ENCODE measurements at places on chromosomes 16 and 17.

GRCh38 chr17:21378553-21378952, 2.4 kb downstream of the KCNJ12 start:
- DNase-seq = no peak

- no peak for DNase-seq
Observed at GRCh38 chr17:51257150-51258081, 2.4 kb downstream of the MBTD1 start.

DNA sequence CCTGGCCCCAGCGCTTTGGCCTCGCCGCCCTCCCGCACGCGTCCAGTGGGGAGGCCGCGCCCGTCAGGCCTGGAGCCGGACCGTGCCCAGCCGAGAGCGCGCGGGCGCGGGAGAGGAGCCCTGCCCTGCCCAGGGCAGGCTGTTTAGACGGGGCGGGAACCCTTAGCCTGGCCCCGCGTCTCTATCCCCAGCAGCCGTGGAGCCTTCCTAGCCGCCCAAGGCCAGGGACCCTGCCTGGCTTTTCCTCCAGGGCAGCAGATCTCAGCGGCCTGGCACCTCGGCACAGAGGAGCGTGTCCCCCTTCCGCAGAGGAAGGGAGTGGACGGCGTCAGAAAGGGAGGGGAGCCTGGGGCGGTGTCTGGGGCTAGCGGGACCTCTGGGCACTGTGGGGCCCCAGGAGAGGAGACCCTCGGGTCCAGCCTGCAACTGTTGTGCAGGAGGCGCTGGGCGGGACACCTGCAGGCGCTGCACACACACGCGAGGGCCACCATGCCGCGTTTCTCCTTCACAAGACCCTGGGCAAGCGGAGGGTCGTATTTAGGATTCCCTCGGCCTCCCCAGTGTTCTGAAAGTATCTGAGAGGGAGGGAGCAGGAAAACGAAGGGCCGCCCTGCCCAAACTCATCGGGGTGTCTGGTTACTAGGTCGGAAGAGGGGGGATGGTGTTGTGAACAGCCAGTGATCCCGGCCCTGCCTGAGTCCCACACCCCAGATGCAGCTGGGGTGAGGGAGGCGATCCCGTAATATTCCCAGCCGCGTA, 2.3 kb upstream of the NPTX1 start:
- no peak for DNase-seq

GRCh38 chr17:1087381-1088241, 90.7 kb downstream of the TIMM22 start:
- peak; percentile 68 for DNase-seq

- no peak for DNase-seq
Observed at GRCh38 chr16:89143201-89143741, 28.3 kb upstream of the CDH15 start.

- DNase-seq = no peak
Observed at GRCh38 chr16:68921637-68922036, 78.3 kb downstream of the TANGO6 start.

DNA sequence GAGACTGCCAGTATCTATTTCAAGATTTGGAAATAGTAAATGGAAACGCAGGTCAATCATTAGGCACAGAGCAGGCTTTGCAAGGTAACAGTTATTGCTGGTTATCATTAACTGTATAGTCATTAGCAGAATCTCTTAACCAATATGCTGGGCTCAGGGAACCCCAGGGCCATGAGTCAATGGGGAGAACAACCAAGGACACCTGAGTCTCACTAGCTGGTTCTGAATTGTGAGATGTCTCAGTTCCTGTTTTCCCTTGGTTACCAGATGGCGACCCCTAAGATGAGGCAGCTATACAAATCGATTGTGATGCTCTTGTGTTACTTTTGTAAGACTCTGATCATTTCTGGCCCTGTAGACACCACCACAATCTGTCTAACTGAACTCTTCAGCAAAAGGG, 385.3 kb downstream of the HAPSTR1 start:
- DNase-seq = no peak

DNA sequence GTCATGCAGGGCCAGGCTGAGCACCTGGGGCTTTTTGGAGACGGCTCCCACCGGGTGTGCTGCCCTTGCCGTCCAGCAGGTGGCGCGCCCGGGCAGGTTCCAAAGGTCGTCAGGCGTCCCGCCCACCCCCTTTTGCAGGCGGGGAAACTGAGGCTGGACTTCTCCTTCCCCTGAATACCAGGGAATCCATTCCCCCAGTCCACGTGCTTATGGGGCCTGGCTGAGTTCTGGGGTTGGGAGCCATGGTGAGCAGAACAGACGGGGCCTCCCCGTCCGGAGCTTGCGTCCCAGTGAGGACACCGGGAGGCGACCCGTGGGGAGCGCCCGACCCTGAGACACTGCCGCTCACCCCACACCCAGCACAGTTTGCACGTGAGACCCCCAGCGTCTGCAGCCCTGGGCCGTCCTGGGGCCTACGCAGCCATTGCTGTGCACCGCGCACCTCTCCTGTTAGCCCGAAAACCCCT, 51.8 kb upstream of the JPH3 start:
- DNase-seq = no peak

- no peak for DNase-seq
Observed at GRCh38 chr17:61739002-61739401, 124.3 kb downstream of the BRIP1 start.

DNA sequence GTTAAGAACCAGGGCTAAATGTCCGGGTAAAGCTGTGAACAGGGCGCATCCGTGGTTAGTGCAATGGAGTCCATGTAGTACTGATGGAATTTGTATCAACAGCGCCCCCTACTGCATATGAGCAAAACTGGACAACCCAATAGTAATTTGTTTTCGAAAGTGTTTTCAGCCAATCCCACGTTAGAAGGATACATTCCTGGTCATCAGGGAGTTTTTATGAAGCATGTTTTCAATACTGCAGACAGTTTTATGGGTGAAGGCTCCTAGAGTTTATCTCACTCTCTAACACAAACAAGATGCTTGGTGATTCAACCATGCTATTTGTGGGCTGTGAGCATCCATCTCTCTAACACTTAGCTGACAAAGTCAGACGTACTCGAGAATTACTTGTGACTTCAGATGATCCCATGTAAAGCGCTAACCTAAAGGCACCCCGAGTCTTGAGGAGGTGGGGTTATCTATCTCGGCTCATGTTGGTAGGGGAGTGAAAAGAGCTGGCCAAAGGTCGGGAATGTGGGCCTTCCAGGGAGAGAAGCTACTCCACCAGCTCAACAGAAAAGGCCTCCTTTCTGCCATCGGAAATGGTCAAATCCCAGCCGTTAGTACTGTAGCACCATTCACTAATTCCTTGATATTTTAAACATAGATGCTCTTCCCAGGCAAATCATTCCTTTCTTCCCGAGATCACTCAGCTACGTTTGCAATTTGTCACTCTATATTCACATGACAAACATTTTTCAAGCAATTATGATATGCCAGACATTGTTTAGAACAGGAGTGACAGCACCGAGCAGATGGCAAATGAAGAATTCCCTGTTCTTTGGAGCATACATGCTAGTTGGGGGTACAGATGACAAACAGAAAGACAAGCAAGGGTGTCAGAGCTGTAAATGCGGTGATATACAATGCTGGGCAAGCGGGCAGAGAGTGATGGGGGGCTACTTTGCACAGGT, 46.9 kb upstream of the HNF1B start:
- no peak for DNase-seq

- DNase-seq = no peak
Observed at GRCh38 chr17:14434506-14434905, 133.6 kb downstream of the HS3ST3B1 start.

GRCh38 chr17:68353111-68353521, 61.8 kb downstream of the ARSG start:
- no peak for DNase-seq

DNA sequence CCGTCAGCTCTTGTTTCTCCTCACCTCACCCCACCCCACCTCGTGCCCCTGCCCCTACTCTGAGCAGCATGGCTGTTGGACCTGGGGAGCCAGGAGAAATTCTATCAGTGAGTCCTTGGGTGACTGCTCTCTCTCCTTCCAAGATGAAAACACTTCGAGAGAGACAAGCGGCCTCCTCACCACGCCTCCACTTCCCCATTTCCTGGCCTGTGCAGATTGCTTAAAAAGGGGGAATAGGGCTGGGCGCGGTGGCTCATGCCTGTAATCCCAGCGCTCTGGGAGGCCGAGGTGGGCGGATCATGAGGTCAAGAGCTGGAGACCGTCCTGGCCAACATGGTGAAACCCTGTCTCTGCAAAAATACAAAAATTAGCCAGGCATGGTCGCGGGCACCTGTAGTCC, 9.5 kb downstream of the DLX4 start:
- DNase-seq = no peak

- DNase-seq = no peak
Observed at GRCh38 chr17:51217946-51218345, 41.9 kb downstream of the MBTD1 start.

DNA sequence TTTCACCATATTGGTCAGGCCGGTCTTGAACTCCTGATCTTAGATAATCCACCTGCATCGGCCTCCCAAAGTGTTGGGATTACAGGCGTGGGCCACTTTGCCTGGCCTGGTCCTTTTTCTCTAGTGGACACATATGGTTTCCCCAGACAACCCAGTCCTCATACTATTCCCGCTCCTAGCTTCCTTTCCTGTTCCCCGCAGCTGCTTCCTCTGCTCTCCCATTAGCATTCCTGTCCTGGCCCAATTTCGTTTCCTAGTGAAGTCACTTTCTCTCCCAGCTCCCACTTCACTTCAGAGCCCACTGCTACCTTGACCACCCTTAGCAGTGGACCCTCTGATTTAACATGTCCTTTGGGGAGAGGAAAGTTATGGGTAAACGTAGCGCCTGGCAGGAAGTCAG, 11.3 kb downstream of the KATNIP start:
- no peak for DNase-seq

GRCh38 chr16:86707171-86707570, 128.8 kb downstream of the FOXL1 start:
- no peak for DNase-seq

DNA sequence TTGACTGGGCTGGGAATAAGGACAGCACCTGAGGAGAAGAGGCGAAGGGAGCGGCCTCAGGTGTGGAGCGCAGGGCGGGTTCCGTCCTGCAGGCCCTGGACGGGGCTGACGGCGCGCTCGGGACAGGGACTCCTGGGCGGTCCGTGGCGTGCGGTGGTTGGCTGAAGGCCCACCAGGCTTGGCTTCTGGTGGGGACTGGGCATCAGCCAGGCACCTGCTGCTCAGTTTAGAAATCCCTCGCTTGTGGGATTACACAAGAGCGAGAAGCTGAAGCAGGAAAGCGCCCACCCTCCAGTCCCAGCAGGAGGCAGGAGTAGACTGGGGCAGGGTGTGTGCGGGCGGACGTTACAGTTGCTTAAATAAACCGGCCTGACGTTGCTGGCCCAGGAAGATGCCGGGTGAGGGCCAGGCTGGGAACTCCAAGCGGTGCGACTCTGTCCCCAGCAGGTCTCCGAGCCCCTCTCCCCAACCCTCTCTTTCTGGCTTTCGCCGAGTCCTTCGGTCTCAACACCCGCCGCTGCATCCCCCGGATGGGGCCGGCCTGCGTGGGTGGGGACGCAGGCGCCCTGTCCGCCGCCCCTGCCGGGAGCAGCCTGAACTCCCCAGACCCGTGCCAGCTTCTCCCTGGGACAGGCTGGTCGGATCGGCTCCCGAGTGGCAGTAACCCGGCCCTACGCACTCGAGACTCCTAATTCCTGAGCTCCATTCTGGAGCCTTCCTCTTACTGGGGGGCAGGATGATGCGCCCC, 639 bp downstream of the MIF4GD start:
- DNase-seq = peak; percentile 27

GRCh38 chr17:9522074-9522473, 53.5 kb downstream of the STX8 start:
- DNase-seq = no peak

DNA sequence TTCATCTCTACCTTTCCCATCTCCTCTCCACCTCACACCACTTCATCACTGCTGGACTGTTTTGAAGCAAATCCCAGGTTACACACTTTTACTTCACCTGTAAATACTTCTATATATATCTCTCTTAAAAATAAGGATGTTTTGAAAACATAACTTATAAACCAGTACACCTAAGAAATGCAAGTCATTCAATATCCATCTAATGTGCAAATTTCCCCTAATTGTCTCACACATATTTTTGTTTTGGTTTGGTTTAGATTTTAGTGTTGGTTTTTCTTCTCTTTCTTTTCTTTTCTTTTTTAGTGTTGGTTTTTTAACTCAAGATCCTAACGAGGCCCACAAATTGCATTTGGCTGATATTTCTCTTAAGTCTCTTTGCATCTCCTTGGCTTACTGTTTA, 17.9 kb upstream of the ZNF19 start:
- no peak for DNase-seq

DNA sequence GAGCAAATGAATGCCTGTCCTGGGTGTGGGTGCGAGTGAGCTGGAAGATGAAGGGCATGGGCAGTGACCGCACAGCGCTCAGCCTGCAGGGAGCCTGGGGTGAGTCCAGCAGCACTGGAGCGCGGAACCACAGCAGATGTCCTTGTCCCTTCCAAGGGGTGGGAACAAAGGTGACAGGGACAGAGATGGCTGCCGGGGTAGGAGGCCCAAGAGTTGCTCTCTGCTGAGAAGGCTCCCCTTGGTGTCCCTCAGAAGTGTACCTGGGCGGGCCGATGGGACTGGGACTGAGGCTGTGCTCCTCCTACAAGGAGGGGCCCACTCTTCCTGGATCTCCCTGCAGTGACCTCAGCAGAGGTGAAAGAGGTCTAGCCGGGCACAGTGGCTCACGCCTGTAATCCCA, 7.6 kb upstream of the PGAP6 start:
- no peak for DNase-seq

GRCh38 chr16:68400083-68400923, 48.0 kb downstream of the SMPD3 start:
- no peak for DNase-seq

GRCh38 chr16:8373676-8374431, 216.5 kb downstream of the TMEM114 start:
- no peak for DNase-seq

DNA sequence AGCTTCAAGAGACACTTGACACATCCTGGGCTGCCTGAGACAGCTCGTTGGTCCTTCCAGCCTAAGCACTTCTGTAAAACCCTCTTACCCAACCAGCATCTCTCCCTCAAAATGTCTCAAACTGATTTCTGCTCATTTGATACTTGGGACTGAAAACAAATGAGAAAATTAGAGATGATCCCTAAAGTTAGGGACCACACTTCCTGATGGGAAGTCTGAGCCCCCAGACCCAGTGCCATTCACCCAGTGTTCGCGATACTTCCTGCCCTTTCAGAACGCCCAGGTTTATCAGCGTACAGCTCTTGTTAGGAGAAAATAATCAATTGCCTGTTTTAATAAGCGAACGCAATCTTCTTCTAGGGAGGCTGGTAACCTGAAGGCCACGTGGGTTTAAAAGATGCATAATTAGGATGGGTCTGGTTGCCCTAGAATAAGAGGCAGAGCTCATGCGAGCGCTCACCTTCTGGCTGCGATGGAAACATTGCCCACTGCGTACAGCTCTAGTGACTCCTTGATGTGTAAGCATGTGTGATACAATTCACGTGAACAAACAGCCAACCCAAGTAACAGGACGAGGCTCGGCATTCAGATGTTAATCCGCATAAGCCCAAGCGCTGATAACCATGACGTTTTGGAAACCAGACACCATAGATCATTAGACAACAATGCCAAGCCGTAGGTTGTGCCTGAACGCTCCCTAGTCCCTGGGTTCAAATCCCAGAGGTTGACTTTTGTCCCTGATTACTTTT, 213.1 kb downstream of the FOXL1 start:
- DNase-seq = no peak

All from DMS79 (cell line).